IPS DF 6.9 (cell line): ENCODE measurements at places on chromosomes 7 and 10.

GRCh38 chr10:30639946-30640786, 10.6 kb upstream of the LYZL2 start:
- H3K27ac ChIP-seq, result no peak overlapping the region
- peak; percentile 37 for DNase-seq
- no peaks in the 10 kb centered on the region for H3K36me3 ChIP-seq

- H3K4me1 ChIP-seq, result peaks cover 2% of the 10 kb centered on the region; the same call in 1 of the 2 replicates
- H3K36me3 ChIP-seq, result no peaks in the 10 kb centered on the region
- no peak overlapping the region for H3K27ac ChIP-seq
- no peak for DNase-seq
- H3K27me3 ChIP-seq, result no peaks in the 10 kb centered on the region
These were observed 645.7 kb downstream of the ANKRD7 start for GRCh38 chr7:118870187-118870586.

- H3K27ac ChIP-seq, result no peak overlapping the region
- peak; percentile 7 for DNase-seq
- H3K4me1 ChIP-seq, result no peaks in the 10 kb centered on the region
- no peak overlapping the region for H3K4me3 ChIP-seq
- H3K36me3 ChIP-seq, result no peaks in the 10 kb centered on the region
These were observed 300.9 kb downstream of the WDR11 start for GRCh38 chr10:121152033-121152432.

DNA sequence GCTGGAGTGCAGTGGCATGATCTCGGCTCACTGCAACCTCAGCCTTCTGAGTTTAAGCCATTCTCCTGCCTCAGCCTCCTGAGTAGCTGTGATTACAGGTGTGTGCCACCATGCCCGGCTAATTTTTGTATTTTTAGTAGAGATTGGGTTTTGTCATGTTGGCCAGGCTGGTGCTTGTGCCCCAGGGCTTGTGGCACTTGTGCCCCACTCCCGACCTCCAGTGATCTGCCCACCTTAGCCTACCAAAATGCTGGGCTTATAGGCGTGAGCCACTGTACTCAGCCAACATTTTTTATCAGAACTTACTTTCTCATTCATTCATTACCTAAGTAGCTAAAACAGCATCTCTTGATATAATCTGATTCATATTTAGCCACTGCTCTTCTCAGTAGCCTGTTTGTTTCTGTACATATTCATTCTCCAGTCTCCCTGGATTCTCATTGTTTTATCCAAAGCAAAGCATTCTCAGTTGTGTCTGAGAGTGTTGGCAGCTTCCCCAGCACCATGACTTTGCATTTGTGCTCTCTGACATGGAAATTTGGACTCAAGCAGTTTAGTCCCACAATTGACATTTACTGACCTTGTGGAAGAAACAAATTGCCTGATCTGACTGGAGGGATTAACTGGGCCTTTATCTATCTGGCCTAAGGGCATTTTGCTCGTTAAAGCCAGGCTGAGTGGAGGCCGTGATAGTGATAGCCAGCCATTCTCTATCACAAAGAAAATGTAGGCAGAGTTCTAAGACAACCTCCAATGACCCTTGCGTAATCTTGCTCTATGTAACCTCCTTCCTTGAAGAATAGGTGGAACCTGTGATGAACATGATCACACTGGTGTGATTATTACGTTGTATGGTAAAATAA, 44.9 kb downstream of the AKR1B15 start:
- no peak for DNase-seq
- H3K4me3 ChIP-seq, result no peak overlapping the region

- no peaks in the 10 kb centered on the region for H3K27me3 ChIP-seq
- peaks cover 15% of the 10 kb centered on the region for H3K4me1 ChIP-seq
- H3K36me3 ChIP-seq, result peaks cover 4% of the 10 kb centered on the region; the same call in 1 of the 2 replicates
- no peak overlapping the region for H3K27ac ChIP-seq
- H3K4me3 ChIP-seq, result no peak overlapping the region
- DNase-seq, result no peak
These were observed 2.4 kb downstream of the BRI3 start for GRCh38 chr7:98283887-98284222.

DNA sequence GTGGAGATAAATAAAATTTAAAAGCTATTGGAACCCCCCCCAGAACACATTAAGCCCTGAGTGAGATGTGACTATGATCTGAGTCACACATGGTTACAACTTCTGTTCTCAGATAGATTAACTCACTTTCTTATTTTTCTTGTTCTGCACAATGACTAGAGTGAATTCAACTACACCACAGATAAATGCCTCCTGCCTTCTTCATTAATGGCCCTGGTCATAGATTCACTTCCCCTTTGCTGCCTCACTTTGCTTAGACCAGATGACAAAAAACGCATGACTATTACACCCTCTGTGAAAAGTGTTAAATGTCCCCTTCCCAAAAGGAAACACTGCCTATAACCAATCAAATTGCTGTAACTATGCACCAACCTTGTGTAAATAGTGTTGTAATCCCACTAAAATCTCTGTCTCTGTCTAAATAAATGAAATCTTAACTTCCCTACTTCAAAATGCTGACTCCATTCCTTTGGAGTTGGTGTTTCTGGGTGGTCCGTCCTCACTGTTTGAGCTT, 49.4 kb downstream of the AKR1D1 start:
- H3K27ac ChIP-seq, result no peak overlapping the region
- H3K4me3 ChIP-seq, result no peak overlapping the region
- no peaks in the 10 kb centered on the region for H3K4me1 ChIP-seq
- DNase-seq, result no peak
- H3K27me3 ChIP-seq, result no peaks in the 10 kb centered on the region
- H3K36me3 ChIP-seq, result no peaks in the 10 kb centered on the region

DNA sequence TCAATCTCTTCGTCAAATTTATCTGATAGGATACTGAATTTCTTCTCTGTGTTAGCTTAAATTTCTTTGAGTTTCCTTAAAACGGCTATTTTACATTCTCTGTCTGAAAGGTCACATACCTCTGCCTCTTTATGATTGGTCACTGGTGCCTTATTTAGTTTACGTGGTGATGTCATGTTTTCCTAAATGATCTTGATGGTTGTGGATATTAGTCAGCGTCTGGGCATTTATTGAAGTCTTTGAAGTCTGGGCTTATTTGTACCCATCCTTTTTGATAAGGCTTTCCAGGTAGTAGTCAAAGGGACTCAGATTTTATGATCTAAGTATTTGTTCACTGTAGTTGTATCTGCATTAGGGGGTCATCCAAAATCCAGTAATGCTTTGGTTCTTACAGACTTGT, 1407.5 kb upstream of the LRRTM3 start:
- H3K4me3 ChIP-seq, result no peak overlapping the region
- H3K36me3 ChIP-seq, result no peaks in the 10 kb centered on the region
- no peak for DNase-seq
- no peaks in the 10 kb centered on the region for H3K27me3 ChIP-seq
- no peaks in the 10 kb centered on the region for H3K4me1 ChIP-seq
- H3K27ac ChIP-seq, result no peak overlapping the region

DNA sequence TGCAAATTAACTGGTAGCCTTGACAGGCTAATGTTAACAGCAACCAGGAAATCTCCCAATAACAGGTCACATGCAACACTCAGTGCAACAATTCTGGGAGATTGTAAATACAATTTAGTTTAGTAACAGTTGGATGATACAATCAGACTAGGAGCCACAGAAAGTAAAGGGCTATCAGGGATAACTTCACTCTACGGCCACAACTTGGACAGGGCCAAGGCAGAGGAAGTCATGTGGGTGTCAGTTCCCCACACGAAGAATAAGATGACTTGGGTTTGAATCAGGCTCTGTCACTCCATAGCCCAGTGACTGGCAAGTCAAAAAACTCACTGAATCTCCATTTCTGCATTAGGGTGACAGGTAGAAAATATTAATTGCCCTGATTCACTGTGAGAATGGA, 217.3 kb upstream of the CCDC6 start:
- no peaks in the 10 kb centered on the region for H3K36me3 ChIP-seq
- no peak overlapping the region for H3K27ac ChIP-seq
- no peaks in the 10 kb centered on the region for H3K4me1 ChIP-seq
- no peak for DNase-seq
- no peaks in the 10 kb centered on the region for H3K27me3 ChIP-seq

- H3K27ac ChIP-seq, result no peak overlapping the region
- no peaks in the 10 kb centered on the region for H3K4me1 ChIP-seq
- no peaks in the 10 kb centered on the region for H3K27me3 ChIP-seq
- no peaks in the 10 kb centered on the region for H3K36me3 ChIP-seq
These were observed 168.1 kb upstream of the MALRD1 start for GRCh38 chr10:18880530-18880929.

DNA sequence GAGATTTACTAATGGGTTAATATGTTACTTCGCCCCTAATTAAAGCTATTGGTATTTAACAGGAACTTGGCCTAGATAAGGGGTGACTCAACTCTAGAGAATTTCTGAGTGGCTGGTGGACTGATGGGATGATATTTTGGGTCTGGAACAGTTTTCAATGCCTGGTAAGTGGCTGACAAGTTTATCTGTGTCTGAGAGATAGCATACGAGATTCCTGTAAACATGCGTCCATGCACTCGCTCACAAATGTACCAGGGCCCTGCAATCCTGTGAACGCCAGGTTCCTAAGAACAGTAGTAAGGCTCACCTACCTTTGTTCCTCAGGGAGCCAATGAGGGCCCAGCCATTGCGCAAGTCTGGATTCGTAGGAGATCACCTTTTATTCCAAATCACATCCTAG, 683.8 kb upstream of the ANKRD30A start:
- no peaks in the 10 kb centered on the region for H3K27me3 ChIP-seq
- no peak for DNase-seq
- no peaks in the 10 kb centered on the region for H3K36me3 ChIP-seq
- H3K27ac ChIP-seq, result no peak overlapping the region

DNA sequence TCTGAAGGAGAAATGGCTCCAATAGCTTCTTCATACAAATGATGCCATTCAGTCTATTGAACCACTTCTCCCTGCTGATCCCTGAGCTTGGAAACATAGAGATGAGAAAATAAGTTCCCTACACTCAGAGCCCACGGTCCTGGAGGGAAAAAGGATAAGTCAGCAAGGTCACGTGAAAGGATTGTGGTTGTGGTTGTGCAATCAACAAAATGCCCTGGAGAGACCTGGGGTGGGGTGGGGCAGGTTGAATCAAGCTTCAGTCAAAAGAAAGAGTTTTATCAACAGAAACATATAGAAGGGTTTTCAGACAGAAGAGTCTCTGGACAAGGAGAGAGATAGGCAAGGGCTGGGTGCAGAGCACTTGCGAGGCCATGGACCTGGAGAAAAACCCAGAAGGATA, 30.1 kb downstream of the C10orf90 start:
- H3K27me3 ChIP-seq, result no peaks in the 10 kb centered on the region
- H3K27ac ChIP-seq, result no peak overlapping the region
- no peak overlapping the region for H3K4me3 ChIP-seq
- no peaks in the 10 kb centered on the region; the same call in 1 of the 2 replicates for H3K4me1 ChIP-seq

GRCh38 chr10:69269761-69270160, 8.5 kb upstream of the HK1 start:
- H3K4me1 ChIP-seq, result no peaks in the 10 kb centered on the region
- H3K27ac ChIP-seq, result no peak overlapping the region
- no peak overlapping the region for H3K4me3 ChIP-seq
- H3K36me3 ChIP-seq, result no peaks in the 10 kb centered on the region

DNA sequence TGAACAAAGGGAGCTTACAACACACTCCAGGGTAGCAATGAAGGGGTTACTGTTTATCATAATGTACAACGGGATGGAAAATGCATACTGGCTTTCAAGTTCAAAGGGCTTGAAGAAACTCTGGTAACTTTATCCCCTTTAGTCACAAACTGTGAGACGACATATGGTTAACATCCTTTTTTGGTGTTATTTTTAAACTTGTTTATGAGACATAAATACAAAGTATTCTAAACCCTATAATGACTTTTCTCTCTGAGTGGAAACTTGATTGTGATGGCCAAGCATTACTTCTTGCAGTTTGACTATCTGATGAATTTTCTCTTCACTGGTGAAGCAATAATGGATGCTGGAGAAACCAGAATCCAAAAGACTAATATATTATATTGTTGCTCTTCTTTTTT, 62.0 kb upstream of the SEMA3A start:
- no peak for DNase-seq
- H3K4me1 ChIP-seq, result peaks cover 2% of the 10 kb centered on the region; the same call in 1 of the 2 replicates
- H3K36me3 ChIP-seq, result no peaks in the 10 kb centered on the region

DNA sequence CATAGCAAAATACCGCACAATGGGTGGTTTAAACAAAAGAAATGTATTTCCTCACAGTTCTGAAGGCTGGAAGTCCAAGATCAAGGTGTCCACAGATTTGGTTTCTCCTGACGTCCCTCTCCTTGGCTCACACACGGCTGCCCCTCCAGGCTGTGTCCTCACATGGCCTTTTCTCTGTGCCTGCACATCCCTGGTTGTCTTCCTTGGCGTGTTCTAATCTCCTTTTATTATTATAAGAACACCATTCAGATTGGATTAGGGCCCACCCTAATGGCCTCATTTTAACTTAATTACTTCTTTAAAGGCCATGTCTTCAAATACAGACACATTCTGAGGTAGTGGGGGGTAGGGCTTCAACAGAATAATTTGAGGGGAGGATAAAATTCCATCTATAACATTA, 87.9 kb downstream of the FZD1 start:
- H3K27me3 ChIP-seq, result peaks cover 41% of the 10 kb centered on the region
- H3K36me3 ChIP-seq, result no peaks in the 10 kb centered on the region
- H3K4me3 ChIP-seq, result no peak overlapping the region
- peaks cover 2% of the 10 kb centered on the region; the same call in 1 of the 2 replicates for H3K4me1 ChIP-seq

DNA sequence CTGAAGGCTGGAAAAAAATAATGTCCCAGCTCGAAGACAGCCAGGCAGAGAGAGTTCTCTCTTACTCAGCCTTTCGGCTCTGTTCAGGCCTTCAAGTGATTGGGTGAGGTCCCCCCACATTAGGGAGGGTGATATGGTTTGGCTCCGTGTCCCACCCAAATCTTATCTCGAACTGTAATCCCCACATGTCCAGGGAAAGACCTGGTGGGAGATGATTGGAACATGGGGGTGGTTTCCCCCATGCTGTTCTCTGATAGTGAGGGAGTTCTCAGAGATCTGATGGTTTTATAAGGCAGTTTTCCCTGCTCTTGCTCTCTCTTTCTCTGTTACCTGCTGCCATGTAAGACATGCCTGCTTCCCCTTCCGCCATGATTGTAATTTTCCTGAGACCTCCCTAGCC, 36.6 kb upstream of the LEP start:
- peaks cover 6% of the 10 kb centered on the region for H3K4me1 ChIP-seq
- no peak overlapping the region for H3K4me3 ChIP-seq
- no peaks in the 10 kb centered on the region for H3K36me3 ChIP-seq
- peaks cover 19% of the 10 kb centered on the region for H3K27me3 ChIP-seq
